ENCODE measurements at places on chromosomes 13 and 19. TPM values are rescaled to one million over a fixed set of nuclear protein-coding genes. Genes with fewer than 3 reads are reported as not detected.

The LGI4 gene
- 9.9 TPM for total RNA-seq

DNA sequence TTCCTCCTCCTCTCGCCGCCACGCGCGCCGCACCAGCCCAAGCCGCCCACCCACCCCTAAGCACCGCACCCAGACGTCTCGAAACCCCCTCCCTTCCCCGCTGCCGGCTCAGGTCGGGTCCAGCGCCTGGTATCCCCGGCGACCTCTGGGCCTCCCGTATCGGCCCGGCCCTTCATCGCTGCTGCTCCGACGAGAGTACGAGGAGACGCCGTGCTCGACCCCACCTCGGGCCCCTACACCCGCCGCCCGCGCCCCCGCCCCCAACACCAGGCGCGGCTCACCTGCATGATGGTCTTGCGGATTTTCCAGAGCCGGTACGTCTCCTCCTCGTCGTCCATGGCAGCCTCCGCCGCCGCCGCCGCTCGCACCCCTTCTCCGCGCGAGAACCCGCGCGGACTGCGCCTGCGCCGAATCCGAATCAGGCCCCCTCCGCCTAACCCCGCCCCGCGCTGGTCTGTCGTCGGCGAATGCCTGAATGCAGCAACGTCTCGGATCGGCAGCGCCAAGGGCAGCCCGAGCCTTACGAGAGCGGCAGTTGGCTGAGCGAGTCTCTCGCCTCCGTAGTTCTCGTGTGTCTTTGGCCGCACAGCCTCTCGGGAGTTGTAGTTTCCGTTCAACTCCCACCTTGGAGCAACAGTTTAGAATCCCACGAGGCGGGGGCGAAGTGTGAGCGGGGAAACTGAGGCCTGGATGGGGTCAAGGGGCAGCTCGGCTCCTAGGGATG lies at the start of gene POLR2E:
Gene POLR2E (minus strand): TSS at position 398 of the 724 bp plus-strand sequence. CDS start 60 bp downstream, at position 338.
- peak; percentile 97 for DNase-seq

DNA sequence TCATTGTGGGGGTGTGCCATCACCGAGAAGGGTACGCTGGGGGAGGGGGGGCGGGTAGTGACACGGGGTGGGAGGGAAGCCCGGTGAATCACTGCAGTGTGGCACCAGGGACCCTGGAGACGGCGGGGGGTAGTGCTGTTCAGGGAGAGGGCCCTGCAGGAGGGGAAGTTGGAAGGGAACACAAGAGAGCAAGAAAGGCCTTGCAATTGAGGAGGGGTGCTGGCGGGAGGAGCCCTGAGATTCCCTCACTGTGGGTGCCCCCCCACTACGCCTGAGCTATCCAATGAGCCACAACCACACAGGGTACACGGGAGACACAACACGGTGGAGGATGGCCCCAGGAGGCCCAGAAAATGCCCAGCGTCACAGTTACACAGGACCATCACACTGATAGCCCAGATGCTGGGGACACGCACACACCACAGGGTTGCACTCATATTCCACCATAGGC lies 516 bp upstream of the ATP1A3 start:
- no peak for DNase-seq

DNA sequence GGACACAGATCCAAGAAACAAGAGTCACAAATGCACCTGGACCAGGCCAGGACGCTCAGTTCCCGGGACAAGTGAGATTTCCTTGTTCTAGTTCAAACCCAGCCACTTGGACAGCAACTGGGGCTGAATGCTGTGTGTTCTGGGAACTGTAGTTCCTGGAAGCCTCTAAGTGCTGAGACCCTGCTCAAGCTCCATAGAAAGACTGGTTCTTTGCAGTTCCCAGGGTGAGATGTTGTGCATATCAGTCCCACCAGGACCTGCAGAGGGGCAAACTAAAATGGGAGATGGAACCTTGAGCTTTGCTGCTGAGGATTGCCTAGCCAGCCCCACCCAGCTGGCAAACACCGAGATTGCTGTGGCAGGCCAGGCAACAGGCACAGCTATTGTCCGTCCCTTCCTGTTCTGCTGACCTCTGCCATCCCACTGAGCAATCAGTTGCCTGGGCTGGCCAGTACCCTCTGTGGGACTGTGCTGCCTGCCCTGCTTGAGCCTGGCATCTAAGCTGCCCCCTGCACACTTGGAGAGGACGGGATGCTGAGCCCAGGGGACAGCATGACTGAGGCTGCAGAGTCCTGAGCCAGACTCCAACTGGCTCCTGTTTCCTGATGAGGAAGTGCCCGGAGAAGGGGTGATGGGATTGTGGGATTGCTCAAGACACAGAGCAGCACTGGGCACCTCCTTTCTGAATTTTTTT lies 1.4 kb upstream of the GIPC1 start:
- no peak for DNase-seq

GRCh38 chr13:41471785-41472184 lies 14.4 kb downstream of the RGCC start:
- no peak for DNase-seq

DNA sequence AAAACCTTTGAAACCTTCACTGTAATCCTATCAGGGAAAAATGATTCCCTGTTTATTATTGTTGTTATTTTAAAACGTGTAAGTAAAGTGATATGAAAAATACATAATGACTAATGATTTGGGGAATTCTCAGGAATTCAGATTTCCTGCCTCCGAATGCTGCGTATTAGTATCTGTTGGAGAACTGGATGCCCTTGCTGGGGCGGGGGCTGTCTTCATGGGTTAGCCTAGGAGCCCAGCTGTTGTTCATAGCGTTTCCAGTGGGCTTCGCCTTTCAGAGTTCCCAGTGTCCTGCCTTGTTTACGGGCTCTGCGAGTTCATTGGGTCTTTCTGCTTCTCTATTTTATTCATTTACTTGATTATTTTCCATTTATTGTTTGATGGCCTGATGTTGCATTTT lies 18.4 kb downstream of the NAXD start:
- no peak for DNase-seq

The PSG4 gene
- 3.5 TPM for total RNA-seq

GRCh38 chr19:1618157-1619093 lies 13.2 kb upstream of the UQCR11 start:
- no peak for DNase-seq

DNA sequence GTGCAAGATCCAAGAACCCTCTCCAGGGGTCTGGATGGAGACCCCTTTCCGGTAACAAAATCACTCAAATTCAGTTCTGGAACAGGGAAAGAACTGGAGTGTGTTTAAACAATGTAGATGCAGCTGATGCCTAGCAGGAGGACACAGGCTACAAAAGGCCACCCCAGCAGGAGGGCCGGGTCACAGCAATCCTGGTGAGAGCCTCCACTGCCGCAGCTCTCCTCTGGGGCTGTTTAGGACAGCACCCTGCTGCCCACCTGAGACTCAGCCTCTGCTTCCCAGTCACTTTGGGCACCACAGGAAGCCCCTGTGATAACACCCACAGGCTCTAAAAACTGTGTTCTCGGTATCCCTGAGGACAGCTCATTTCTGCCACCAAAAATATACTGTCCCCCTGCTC lies 318.7 kb upstream of the NBEA start:
- DNase-seq, result no peak

DNA sequence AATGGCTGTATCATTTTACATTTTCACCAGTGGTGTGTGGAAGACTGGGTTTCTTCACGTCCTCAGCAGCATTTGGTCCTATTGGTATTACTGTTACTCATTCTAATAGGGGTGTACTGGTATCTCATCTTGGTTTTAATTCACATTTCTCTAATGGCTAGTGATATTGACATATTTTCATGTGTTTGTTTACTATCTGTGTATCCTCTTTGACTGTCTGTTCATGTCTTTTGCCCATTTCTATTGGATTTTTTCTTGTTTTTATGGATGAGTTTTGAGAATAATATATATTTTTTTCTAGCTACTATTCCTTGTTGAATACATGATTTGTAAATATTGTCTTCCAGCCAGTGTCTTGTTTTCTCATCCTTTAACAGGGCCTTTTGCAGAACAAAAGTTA lies 13.8 kb downstream of the IFNL2 start:
- DNase-seq, result no peak

GRCh38 chr13:27120811-27121210 lies 50.8 kb downstream of the USP12 start:
- no peak for DNase-seq

GRCh38 chr13:113655346-113656002 lies 2.5 kb downstream of the ATP4B start:
- DNase-seq, result peak; percentile 71

- DNase-seq, result no peak
These were observed 171.5 kb upstream of the SLITRK6 start for GRCh38 chr13:85970727-85971126.

GRCh38 chr13:74562381-74562780 lies 428.2 kb upstream of the KLF12 start:
- DNase-seq, result no peak

DNA sequence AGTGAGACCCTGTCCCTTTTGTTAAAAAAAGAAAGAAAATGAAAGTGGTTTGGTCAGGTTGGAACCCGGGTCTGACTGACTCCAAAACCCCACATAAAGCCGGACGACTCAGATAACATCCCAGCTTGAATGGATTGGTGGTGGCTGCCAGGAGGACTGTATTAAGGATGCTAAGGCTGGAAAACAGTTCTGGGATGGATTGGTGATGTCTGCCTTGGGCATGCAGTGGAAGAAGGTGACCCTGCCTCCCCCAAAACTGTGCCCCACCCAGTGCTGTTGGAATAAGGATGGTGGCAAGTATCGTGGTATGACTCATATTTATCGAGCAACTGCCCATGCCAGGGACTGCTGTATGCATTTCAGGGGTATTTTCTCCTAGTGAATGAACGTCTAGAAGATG lies 18.5 kb upstream of the COLGALT1 start:
- DNase-seq, result no peak

All from lower leg skin (tissue), 4 donors.